Fibroblast of the aortic adventitia (primary cell): ENCODE measurements at places on chromosomes 12 and 14. TPM values are rescaled to one million over a fixed set of nuclear protein-coding genes. Genes with fewer than 3 reads are reported as not detected.
A peak's percentile ranks its signal among the peaks of the same experiment; 100 is the strongest.

PMEL gene
- 0.27 and 0.82 TPM in 2 replicates for total RNA-seq

- no peak for DNase-seq
Observed at GRCh38 chr12:461425-461824, 1.7 kb downstream of the B4GALNT3 start.

- peak; percentile 28 for DNase-seq
Observed at GRCh38 chr12:20154052-20154451, 214.3 kb upstream of the PDE3A start.

- no peak for DNase-seq
Observed at GRCh38 chr12:130708648-130709047, 7.5 kb downstream of the RIMBP2 start.

- DNase-seq, result no peak
Observed at GRCh38 chr12:45613855-45614254, 115.7 kb upstream of the ARID2 start.

- DNase-seq, result peak; percentile 83
Observed at GRCh38 chr12:123094349-123095077, 56.4 kb downstream of the PITPNM2 start.
